Activated T-cell treated with anti-CD3 and anti-CD28 coated beads, Interleukin-2, amount 50 U/mL, for 48 hours (primary cell): ENCODE measurements at places on chromosomes 1 and 21.

DNA sequence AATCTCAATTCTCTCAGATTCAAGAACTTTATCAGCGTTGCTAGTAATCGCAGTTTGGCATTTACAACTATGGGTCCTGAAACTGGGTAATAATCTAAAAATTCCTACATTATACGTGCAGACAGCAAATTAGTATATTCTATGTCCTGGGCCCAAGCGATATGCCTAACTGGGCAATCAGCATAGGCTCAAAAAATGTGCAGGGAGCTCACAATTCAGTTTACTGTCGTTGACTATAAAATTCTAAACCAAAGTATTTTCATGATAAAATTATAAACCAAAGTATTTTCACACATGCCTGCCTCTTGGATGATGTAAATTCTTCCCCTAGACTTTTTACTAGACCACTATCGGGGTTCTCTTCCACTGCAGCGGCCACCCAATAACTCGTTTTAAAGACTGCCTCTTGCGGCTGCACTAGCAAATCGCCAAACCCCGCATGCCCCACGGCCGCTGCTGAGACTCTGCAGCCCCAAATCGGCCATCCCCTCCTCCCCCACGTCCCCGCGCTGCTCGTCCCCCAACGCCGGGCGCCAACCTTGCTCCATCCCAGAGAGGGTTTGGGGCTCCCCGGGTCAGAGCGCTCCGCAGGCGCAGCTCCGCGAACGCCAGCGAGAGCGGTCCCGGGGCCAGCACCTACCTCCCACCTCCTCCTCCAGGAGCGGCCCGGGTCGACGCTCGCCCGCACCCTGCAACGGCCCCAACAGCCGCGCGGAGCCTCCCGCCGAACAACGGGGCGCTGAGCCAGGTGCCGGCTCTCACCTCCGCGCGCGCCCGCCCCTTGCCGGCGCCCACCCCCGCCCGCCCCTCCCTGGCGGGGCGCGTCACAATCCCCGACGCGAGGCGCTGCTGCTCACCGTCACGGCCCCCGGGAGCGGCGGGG lies 506 bp downstream of the SSX2IP start:
- DNase-seq: no peak

GRCh38 chr1:205122489-205122882 lies 708 bp upstream of the RBBP5 start:
- no peak for DNase-seq

- DNase-seq: peak; percentile 86
These were observed 1.4 kb downstream of the KLHL21 start for GRCh38 chr1:6601049-6601922.

DNA sequence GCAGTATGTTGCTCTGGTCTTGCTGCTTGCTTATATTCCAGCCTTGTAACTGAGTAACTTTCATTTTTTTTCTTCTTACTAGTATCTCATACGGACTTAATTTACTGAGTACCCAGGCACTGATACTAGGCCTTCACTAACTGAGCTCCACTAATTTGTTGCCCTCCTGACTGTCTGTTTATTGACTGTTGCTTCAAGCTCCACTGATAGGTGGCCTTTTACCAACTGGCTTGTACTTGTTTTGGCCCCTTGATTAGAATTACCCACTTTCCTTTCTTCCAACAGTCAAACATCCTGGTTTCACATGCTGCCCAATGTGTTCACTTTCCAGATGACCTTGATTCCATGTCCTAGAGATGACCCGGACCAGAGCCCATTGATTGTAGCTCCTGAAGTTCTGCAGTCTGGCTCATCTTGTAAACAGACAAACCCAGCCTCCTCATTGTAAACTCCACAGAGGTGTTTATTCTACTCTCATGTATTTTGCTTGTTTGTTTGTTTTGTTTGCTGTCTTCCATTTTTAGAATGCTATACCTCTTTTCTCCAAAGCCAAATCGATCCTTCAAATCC lies 27.7 kb downstream of the RGS1 start:
- DNase-seq: no peak

GRCh38 chr21:42350318-42350910 lies 380 bp downstream of the TFF2 start:
- DNase-seq: no peak

DNA sequence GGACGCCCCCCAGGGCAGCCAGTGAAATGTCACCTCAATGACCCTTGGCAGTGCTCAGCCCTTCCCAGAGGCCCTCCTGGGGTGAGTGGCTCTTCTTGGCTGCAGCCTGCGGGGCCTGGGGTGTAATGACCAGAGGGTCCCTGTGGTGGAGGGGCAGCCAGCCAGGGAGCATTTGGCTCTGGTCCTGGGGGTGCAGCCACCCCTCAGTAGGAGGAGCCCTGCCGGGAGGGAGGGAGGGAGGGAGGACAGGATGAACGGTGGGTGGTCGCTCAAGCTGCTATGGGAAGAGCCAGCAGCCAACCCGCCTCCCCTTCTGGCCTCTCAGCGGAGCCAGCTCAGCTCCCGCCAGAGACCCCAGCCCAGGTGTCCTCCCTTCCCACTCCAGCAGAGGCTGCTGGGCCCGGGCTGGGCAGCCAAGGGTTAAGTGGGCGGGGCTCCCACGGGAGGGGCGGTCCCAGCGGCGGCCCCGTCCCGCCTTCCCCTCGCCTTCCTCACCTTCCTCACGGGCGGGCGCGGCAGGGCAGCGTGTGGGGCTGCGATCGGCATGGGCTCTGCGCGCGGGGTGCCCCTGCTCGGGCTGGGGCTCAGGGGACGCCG lies 9.0 kb upstream of the PLCH2 start:
- DNase-seq: peak; percentile 61

GRCh38 chr1:111535256-111536191 lies 32.1 kb upstream of the ADORA3 start:
- DNase-seq: no peak

GRCh38 chr1:25875154-25875855 lies at the start of gene PAQR7:
Gene PAQR7 (minus strand): TSS chr1:25875708. CDS start chr1:25863839, 11,869 bp downstream.
- DNase-seq: peak; percentile 79

- no peak for DNase-seq
These were observed 2.7 kb upstream of the TIE1 start for GRCh38 chr1:43298055-43298454.

- DNase-seq: no peak
These were observed 62.4 kb downstream of the BACH1 start for GRCh38 chr21:29360799-29361765.

DNA sequence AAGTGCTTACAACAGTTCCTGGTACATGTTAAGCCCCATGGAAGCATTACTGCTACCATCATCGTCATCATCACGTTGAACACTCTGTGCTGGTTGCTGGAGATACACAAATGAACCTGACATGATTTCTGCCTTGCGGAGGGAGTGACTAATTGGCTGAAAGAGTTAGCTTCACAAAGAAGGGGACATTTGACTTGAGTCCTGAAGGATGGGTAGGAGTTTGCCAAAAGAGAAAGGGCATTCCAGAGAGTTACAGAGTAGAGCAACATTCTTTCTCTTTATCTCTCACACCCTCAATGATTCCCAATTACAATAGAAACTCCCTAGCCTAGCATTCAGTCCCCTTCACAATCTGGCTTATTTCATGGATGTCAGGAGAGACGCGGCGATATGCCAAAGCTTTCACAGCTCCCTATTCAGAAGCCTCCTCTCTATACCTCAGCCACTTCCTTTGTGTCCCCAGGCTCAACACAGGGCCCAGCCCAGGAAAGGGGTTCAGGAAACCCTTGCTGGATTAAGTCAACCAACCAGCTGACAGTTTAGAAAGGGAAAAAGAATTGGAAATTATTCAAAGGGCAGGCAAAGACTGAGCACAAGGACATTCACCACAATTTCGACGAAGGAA lies 38.0 kb downstream of the SLC1A7 start:
- DNase-seq: no peak

DNA sequence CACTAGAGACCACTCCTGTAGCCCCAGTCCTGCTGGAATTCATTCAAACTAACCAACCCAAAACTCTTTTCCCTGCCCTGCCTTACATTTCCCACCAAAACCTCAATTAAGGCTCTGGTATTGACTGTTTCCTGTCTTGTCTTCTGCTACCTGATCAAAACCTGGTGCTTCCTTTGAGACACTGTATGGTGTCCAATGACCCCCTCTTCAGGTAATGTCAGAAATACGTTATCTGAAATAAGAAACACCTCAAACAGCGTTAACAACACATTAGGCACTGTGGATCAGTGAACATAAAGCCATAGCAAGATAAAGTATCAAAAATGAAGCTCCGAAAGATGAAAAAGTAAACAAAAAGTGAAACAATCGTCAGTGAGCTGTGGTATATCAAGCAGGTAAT lies 343.2 kb upstream of the ZP4 start:
- DNase-seq: no peak

- DNase-seq: no peak
These were observed 19.2 kb downstream of the CLIC4 start for GRCh38 chr1:24764439-24764838.

DNA sequence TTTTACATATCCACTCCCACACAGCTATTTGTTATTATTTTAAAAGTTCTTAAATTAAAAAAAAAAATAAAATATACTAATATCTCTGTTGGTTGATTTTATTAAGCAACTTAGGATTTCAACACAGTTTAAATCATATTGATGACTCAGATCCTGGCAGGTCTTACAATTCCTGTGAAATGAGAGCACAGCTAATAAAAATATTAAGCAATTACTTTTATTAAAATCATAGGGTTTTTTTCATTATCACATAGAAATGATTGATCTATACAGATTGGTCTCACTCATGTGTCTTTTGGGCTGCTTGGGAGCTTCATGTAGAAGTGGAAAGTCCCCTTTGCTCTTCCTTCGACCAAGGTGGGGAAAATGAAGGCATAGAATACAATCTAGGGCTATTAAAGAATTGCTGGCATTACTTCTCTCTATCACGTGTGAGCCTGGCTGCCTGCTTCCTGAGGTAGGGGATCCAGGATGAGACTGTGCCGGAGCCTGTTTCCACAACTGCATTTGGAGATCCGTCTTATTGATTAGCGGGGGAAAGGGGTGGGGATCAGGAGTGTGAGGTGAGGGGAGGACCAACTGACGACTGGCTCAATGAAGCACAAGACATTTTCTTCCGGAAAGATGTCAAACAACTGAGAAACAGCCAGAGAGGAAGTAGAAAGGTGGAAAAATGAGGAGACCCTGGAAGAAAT lies 858.0 kb downstream of the USP25 start:
- no peak for DNase-seq

DNA sequence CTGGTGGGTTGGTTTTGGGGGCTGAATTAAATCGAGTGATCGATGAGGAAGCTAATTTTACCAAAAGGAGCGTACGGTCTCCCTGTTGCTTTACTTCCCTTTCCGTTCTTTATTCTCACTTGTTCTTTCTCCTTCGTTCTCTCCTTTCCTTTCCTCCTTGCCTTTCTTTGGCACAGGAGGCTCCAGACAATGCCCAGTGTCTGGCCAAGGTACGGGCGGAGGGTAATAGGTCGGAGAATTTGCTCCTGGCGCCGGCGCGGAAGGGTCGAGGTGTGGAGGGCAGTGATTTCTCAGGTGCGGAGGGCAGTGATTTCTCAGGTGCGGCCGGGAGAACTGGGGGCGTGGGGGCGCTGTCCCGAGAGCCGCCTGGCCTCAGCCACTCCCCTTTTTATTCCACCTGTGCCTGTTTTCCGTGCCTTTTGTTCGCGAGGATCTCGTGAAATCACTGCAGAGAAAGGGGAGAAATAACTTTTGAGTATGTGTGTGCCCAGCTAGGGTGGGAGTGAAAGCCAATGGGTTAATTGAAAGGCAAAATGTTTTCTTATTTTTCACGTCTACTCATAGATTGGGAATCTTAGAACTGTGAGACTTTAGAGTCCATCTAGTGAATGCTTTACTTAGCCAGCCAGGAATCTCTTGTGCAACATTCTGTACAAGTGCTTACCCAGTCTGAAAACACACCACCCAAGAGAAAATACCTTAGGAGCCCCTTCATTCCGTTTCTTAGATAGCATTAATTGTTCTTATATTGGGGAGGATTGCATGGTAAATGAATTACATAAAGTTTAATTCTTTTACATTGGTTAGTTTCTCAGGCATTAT lies 1.3 kb downstream of the FNBP1L start:
- no peak for DNase-seq

DNA sequence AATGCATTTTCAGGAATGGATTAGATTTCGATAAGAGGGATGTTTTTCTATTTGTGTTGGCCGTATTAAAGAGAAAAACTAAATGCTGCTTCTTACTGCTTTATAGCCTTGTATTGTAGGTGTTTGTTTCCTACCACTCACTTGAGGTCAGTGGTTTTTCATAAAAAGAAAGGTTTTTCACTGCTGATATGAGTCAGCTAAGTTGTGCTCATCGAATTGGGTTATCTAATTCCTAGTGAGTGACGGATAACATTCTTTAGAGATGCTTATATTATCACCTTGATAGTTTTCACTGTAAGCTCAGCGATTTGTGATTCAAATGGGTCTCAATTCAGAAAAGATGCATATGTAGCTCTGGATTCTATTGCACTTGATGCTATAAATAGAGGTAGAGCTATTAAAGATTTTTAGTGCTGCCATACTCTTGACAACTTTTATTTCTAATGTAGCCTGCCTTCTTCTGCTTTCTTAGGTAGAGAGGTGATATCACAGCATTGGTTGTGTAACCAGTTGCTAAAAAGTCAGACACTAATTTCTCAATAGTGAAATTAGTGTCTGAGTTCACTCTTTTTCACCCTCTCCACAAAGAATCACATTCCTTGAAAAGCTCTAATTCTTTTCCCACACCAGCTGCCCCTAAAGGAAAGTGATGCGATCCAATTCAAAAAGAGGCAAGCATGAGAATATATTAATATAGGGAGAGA lies 180.0 kb downstream of the RASAL2 start:
- no peak for DNase-seq

- peak; percentile 97 for DNase-seq
These were observed at the start of gene SOD1 for GRCh38 chr21:31659536-31660258. Gene SOD1 (plus strand): TSS chr21:31659693. CDS start chr21:31659770, 77 bp downstream.

DNA sequence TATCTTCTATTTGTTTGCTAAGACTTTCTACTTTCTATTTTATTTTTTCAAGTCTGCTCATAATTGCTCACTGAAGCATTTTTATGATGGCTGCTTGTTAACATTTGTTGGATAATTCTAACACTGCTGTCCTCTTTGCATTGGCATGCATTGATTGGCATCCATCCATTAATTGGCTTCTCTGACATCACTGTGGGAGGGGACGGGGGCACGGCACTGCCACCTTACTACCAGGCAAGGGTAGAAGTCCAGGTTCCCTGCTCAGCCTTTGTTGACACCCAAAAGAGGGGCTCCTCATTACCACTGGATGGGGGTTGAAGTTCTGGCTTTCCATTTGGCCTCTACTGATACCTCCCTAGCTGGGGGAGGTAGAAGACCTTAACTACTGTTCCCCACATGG lies 11.5 kb upstream of the ABCG1 start:
- no peak for DNase-seq
